HuH-7 (cell line): ENCODE measurements at places on chromosomes 16 and 17.

GRCh38 chr16:72013389-72013788, 4.8 kb downstream of the DHODH start:
- DNase-seq, result no peak

GRCh38 chr17:37292429-37293139, 83.2 kb upstream of the C17orf78 start:
- no peak for DNase-seq

- no peak for DNase-seq
Measured at GRCh38 chr16:46961373-46962353, 11.8 kb downstream of the DNAJA2 start.

- no peak for DNase-seq
Measured at GRCh38 chr17:77213778-77214132, 73.0 kb downstream of the SEC14L1 start.

DNA sequence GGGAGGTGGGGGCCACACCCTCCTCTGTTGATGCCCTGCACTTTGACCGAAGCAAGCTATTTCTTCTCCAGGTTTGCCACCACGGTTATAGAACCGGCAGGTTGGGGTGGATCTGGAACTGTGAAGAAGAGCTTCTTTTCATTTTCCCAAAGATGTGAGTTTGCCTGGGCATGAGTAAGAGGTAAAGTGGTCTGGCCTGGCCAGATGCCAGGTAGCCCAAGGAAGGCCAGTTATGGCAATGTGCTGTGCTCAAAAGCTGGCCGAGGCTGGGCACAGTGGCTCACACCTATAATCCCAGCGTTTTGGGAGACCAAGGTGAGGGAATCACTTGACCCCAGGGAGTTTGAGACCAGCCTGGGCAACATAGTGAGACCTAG, 18.7 kb downstream of the ATP6V0D1 start:
- DNase-seq, result no peak

DNA sequence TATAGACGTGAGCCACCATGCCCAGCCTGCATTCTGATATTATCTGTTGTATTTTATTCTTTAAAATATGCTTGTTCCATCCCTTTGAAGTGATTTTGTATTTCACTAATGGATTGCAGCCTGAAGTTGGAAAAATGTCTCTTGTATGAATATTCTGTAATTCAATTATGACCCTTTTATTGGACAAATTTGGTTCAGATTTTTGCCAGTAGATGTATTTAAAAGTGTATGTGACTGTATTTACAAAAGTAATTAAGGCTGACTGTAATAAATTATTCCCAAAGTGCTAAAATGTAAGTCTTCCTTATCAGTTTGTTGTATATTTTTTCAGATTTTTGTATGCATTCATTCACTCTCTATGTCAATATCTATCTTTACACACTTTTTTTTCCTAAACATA, 23.8 kb downstream of the PPM1E start:
- no peak for DNase-seq

DNA sequence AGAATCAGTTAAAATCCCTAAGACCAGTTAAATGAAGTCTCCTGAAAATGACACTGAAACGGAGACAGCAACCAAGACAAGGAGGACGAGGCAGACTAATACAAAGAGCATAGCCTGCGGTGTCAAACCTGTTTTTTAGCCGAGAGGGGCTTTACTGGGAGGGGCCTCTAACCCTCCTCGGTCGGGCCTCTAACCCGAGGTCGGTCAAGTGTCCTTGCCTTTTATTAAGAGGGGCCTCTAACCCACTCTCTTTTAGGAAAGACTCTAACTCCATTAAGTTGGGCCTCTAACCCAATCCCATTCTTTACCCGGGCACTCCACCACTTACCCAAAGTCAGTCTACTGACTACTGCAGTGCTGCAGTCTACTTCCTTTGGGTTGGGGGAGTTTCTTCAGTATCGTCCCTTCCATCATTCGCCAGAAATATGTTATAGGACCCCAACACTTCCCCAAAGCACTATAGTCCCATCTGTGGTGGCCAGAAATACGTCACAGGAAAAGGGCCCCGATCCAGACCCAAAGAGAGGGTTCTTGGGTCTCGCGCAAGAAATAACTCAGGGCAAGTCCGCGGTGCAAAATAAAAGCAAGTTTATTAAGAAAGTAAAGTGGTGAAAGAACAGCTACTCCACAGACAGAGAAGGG, 39.2 kb upstream of the ARL4D start:
- DNase-seq, result no peak

- peak; percentile 64 for DNase-seq
Measured at GRCh38 chr17:7634384-7634783, 4.4 kb downstream of the SHBG start.

DNA sequence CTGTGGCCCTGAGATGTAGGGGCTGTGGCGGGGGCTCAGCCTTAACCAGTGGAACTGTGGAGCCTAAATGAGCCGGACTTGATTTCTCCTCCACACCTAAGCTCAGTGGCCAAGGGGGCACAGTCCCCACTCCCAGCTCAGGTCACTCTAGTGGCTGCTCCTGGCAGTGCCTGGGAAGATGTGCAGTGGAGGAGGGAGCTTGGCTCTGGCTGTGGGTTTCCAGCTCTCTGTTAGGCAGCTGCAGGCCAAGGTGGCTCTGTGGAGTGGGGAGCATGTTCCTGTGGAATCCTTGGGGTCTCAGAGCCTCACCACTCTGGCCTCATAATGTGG, 76.3 kb downstream of the AMFR start:
- no peak for DNase-seq

- DNase-seq, result no peak
Measured at GRCh38 chr17:12902046-12902445, 112.7 kb downstream of the ARHGAP44 start.
